ENCODE measurements at places on chromosomes 4 and X.
A peak's percentile ranks its signal among the peaks of the same experiment; 100 is the strongest.

GRCh38 chr4:124953486-124953885 is 241.0 kb upstream of the ANKRD50 start:
- no peaks in the 10 kb centered on the region for H3K27me3 ChIP-seq
- H3K36me3 ChIP-seq, result no peaks in the 10 kb centered on the region
- no peak for DNase-seq

DNA sequence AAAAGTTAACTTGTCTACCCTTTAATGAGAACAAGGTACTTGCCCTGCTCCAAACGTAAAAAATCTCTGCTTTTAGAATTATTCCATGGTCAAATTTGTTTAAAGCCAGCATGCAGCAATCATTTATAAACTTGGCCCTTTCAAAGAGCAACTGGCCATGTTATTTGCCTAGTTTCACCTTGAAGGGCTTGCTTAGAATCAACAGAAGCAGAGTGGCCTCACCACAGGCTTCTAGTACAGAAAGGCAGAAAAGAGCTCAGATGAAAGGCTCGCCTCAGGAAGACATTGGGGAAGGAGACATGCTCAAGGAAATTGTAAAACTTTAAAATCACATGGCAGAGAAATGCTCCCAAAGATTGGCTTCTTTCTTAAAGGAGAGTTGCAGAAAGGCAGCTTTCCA is 53.8 kb upstream of the USP26 start:
- DNase-seq, result no peak
- H3K27me3 ChIP-seq, result no peaks in the 10 kb centered on the region
- H3K4me1 ChIP-seq, result no peaks in the 10 kb centered on the region
- no peak overlapping the region for H3K4me3 ChIP-seq

- no peak overlapping the region for H3K4me3 ChIP-seq
- H3K27me3 ChIP-seq, result no peaks in the 10 kb centered on the region
- DNase-seq, result no peak
- H3K4me1 ChIP-seq, result no peaks in the 10 kb centered on the region
- H3K36me3 ChIP-seq, result no peaks in the 10 kb centered on the region
These were observed 192.2 kb downstream of the FGF13 start for GRCh38 chrX:138519296-138519695.

DNA sequence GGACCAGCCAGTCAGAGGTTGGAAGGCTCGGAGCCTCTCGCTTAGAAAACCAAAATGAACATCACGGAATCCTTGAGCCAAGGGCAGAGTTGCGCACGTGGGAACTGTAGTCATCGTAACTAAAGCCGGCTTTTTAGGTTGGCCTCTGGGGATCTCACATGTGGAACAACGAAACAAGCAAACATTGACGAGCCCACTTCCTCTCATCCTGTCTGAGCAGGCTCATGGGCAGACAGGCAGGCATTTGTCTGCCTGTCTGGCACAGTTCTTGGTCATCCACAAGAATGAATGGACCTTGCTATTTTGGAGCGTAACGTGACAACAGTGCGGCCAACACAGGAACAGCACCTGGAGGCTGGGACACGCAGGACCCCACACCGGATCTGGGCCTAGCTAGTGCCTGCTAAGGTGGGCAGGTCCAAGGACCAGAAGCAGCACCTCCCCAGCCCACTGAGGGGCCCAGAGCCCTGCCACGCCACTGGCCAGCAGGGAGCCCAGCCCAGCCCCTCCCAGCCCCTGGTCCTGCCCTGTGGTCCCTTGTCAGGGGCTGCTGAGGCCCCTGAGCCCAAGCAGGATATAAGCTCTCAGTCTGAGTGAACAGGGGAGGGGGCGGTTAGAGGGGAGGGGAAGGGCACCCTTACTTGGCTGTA is 9.2 kb upstream of the TREX2 start:
- H3K27ac ChIP-seq, result no peak overlapping the region
- no peaks in the 10 kb centered on the region for H3K4me1 ChIP-seq
- peaks cover 36% of the 10 kb centered on the region for H3K36me3 ChIP-seq
- no peaks in the 10 kb centered on the region for H3K27me3 ChIP-seq
- H3K4me3 ChIP-seq, result no peak overlapping the region

DNA sequence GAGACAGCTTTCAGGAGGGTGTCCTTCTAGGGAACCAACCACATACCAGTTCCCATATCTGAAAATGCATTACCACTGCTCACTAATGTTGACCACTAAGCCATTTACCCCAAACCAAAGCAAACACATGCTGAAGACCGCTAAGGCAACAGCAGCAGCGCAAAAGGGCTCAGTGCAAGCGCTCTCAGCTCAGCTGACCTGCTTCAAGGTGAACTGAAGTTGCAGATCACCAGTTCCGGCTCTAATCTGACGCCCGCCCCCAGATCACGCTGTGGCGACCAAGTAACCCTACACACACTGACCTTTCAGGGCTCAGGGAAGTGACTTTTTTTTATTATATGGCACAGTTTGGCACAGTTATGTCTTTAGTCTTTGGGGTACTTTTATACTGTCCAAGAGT is 5.8 kb downstream of the MECP2 start:
- no peaks in the 10 kb centered on the region for H3K27me3 ChIP-seq
- H3K36me3 ChIP-seq, result peaks cover 27% of the 10 kb centered on the region
- H3K4me1 ChIP-seq, result peaks cover 27% of the 10 kb centered on the region
- no peak overlapping the region for H3K27ac ChIP-seq

GRCh38 chrX:151722241-151722846 is 6.5 kb downstream of the FATE1 start:
- DNase-seq, result no peak
- no peaks in the 10 kb centered on the region for H3K36me3 ChIP-seq
- H3K4me1 ChIP-seq, result no peaks in the 10 kb centered on the region
- H3K27me3 ChIP-seq, result no peaks in the 10 kb centered on the region
- H3K27ac ChIP-seq, result no peak overlapping the region

- DNase-seq, result no peak
- H3K4me3 ChIP-seq, result no peak overlapping the region
- H3K36me3 ChIP-seq, result no peaks in the 10 kb centered on the region
These were observed 582.9 kb downstream of the ADGRL3 start for GRCh38 chr4:61783050-61783449.

- DNase-seq, result no peak
- H3K4me1 ChIP-seq, result no peaks in the 10 kb centered on the region
- H3K36me3 ChIP-seq, result no peaks in the 10 kb centered on the region
These were observed 7.4 kb downstream of the PSAPL1 start for GRCh38 chr4:7427361-7427760.

DNA sequence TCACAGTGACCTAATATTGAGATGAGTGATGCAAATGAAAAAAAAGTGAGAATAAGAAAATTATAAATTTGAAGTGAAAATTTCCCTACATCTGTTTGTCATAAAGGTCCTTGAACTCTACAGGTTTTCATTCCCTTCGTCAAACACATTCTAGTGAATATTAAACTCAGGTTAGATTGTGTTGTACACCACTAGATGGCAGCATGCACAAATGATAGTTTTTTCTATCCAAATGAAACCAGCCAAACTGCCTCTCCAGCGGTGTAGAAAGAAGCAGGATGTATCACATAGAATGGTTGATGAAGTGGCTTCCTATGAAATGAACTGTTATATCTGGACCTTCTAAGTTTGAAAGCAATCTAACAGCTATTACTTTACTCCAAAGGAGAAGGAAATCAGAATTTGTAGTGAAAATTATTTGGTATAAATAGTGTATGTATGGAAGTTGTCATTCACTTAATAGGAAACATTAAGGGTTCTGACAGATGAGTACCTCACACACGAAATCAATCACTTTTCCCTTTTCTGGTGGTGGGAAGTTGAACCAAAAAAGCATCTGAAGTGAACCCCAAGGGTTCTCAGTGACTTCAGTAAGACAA is 382.7 kb downstream of the UNC5C start:
- DNase-seq, result peak; percentile 66
- H3K27ac ChIP-seq, result peak overlapping the region; percentile 65
- H3K4me3 ChIP-seq, result no peak overlapping the region
- peaks cover 6% of the 10 kb centered on the region for H3K4me1 ChIP-seq
- peaks cover 18% of the 10 kb centered on the region for H3K36me3 ChIP-seq

Data from DND-41 (cell line).